Stimulated activated CD8-positive, alpha-beta memory T cell treated with anti-CD3 and anti-CD28 coated beads, Interleukin-4, amount 100 ng/mL, for 1 hour (primary cell): ENCODE measurements at places on chromosomes 5 and 9.

- no peak for DNase-seq
These were observed 19.5 kb upstream of the ALDH1B1 start for GRCh38 chr9:38372762-38373619.

GRCh38 chr9:126833710-126834345, 26.6 kb upstream of the ZBTB34 start:
- no peak for DNase-seq

GRCh38 chr5:174093123-174093522, 47.6 kb downstream of the NSG2 start:
- DNase-seq: no peak

DNA sequence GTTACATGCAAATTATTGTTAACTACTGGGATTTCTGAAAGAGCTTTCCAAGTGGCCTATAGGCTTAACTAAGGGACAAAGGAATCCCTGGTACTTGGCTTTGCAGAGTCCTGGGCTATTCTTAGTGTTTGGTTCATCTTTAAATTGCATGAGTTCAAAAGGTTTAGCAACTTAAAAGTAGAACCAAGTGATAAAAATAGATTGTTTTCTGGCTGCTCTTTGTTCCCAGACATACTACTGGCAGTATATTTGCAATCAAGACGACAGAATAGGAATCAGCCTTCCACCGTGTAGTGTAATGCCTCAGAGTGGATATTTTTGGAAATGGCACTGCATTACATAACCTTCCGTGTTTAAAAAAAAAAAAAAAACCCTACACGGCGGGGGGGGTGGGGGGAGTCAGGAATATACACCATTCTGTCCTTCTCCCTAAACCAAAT, 1.0 kb downstream of the NREP start:
- DNase-seq: no peak

DNA sequence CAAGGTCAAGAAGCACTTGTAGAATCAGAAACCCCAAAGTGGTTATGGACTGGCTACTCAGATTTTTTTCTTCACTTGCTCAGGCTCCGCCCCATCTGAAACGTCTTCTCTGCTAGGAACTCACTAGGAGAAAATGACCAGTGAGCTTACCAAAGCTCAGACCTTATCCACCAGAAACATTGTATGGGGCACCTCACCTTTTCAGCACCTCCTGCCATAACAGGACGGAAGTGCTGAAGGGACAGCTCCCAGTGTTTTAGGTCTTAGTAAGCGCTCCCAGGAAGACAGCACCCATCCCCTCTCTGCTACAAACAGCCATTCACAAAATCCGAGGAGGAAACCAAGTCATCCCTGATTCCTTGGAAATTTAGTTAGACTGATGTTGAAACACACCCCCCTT, 1.2 kb upstream of the GABRA1 start:
- DNase-seq: no peak
